Left renal cortex interstitium (tissue), 4 donors: ENCODE measurements at places on chromosomes 11 and 22.

DNA sequence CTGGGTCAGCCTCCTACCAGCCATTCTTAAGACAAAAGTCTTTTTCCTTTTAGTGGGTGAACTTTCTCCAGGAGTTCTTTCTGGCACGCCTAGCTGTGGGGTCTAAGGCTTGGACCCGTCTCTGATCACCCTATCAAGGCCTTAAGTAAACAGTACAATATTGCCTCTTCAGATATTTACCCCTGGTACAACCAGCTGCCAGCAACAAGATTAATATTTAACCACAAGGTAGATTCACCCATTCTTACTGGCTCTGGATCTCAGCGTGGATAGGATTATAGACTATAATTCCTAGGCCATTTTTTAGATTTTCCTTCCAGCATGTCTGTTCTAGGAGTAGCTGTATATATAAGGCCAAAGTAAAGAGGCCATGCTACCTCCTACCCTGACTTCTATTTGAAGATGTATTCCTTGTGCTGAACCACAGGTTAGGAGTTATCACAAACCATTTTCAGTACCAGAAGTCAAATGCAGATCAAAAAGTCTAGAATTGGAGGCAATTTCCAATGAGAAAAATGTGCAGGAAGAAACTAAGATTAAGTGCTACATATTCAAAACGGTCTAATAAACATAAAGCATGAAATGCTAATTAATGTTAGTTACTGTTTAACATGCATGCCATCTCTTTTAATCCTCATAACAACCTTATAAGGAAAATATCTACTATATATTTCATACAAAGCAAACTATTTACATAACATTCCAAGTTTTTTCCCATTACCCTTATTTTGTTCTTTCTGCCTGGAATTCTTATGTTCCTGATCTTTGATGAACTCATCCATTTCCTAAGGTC lies 110.0 kb upstream of the SYN3 start:
- no peak for DNase-seq

DNA sequence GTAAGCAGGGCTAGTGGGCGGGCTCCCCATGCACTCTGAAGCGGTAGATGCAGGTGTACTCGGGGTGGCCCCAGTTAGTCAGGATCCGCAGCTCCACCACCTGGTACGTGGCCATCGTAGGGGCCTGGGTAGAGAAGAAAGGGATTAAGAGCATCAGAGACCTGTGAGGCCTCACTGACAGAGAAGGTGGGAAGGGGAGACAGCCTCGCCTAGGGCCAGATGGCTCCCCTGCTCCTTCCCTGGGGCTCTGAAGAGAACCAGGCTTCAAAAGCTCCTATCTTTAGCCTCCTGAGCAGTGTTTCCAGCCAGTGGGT lies 19.6 kb downstream of the SUN2 start:
- no peak for DNase-seq

DNA sequence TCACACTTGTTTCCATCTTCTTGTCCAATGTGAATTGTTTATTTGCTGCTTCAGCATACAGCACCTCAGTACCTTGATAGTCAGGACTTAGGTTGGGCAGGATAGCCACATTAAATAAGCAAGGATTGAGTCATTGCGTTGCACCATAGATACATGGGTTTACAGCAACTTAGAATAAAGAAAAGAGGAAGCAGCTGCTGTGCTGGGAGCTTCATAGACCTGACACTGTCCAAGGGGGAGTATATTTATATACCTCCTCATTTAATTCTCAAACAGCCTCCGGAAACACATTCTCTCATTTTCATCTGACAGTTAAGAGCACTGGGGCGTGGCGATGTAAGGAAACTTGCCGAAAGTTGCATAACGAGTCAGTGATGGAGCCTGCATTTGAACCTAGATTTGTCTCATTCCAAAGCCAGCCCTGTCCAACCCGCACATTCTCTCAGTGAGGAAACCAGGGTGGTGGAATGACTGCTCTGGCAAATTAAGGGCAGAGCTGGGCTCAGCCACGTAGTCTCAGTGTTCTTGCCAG lies 42.2 kb downstream of the UBASH3B start:
- no peak for DNase-seq

- DNase-seq = no peak
Measured at GRCh38 chr22:44383652-44384562, 71.2 kb upstream of the SHISAL1 start.

DNA sequence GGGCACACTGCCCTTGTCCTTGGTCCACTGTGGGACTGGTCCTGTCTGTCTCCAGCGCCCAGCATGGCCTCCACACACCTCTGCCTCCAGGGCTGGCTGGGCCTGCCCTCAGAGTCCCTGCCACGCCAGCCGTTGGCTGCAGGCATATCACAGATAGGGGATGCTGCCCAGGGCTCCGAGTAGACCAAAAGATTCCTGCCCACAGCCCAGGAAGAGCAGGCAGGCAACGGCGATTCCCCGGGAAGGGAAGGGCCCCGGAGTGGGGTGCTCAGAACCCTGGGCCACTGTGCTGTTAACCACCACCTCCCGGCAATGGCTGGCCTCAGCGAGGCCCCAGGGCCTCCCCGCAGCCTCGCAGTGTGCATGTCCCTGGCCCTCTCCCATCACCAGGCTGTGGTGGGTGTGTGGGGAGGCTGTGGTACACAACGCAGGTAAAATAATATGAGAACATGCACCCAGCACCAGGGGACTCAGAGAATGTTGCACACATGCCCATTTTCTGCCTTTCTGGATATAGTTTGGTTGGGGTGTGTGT lies 2.2 kb downstream of the IFITM5 start:
- no peak for DNase-seq

GRCh38 chr11:1293619-1294015 lies 15.8 kb downstream of the TOLLIP start:
- DNase-seq = no peak

GRCh38 chr11:92180226-92180625 lies 44.4 kb upstream of the FAT3 start:
- DNase-seq = no peak

- DNase-seq = no peak
Measured at GRCh38 chr22:37197451-37198257, 9.6 kb upstream of the C1QTNF6 start.

- no peak for DNase-seq
Measured at GRCh38 chr11:132062541-132062940, 692.1 kb downstream of the NTM start.

DNA sequence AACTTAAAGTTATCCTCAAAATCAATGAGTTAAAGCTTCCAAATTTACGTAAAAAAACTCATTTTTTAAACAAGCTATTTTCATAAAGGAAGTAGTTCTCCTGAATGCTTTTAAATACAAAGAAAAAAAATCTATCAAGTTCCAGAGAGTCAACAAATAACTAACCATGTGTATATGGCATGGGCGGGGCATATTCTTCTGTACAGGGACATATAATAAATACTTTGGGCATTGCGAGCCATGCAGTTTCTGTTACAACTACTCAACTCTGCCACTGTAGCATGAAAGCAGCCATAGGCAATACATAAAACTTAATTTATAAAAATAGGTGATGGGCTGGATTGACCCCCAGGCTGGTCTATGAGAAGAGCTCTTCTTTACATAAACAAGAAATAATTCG lies 57.8 kb downstream of the BTBD10 start:
- DNase-seq = no peak

- no peak for DNase-seq
Measured at GRCh38 chr22:42799461-42800405, 57.3 kb downstream of the ARFGAP3 start.

- DNase-seq = no peak
Measured at GRCh38 chr11:130606781-130607511, 158.5 kb downstream of the ADAMTS15 start.

GRCh38 chr11:36155770-36156160 lies 133.5 kb downstream of the COMMD9 start:
- DNase-seq = no peak

DNA sequence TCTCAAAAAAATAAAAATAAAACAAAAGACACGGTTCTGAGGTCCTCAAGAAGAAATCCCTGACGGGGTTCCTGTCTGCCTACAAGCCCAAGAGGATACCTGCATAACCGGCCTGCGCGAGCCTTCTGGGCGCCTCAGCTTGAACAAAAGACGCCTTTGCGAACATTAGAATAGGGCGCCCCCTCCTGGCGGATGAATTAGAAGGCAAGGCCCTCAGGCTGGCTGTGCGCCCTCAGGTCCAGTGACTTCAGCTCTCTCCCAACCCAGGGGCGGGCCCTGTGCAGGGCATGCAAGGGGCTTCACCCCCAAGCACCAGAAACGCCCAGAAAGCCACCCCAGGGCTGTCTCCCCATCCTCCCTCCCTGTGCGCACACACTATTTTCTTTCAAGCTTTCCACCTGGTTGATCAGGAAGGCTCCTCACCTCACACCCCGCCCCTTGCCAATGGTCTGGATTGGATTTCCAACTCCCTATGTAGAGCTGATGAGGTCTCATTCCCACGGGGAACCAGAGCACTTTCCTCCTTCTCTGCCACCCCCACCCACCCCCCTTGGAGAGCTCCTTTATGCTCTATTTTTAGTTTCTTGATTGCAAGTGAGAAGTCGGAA lies 273.3 kb downstream of the BUD13 start:
- peak; percentile 75 for DNase-seq

GRCh38 chr11:32829680-32830412 lies at the start of gene PRRG4:
TSS of gene PRRG4 (plus strand) at chr11:32829927. CDS start at chr11:32830530, 603 bp downstream.
- no peak for DNase-seq

GRCh38 chr11:70435361-70435760 lies 37.0 kb downstream of the CTTN start:
- no peak for DNase-seq

GRCh38 chr22:33166206-33166605 lies 108.0 kb upstream of the SYN3 start:
- no peak for DNase-seq

DNA sequence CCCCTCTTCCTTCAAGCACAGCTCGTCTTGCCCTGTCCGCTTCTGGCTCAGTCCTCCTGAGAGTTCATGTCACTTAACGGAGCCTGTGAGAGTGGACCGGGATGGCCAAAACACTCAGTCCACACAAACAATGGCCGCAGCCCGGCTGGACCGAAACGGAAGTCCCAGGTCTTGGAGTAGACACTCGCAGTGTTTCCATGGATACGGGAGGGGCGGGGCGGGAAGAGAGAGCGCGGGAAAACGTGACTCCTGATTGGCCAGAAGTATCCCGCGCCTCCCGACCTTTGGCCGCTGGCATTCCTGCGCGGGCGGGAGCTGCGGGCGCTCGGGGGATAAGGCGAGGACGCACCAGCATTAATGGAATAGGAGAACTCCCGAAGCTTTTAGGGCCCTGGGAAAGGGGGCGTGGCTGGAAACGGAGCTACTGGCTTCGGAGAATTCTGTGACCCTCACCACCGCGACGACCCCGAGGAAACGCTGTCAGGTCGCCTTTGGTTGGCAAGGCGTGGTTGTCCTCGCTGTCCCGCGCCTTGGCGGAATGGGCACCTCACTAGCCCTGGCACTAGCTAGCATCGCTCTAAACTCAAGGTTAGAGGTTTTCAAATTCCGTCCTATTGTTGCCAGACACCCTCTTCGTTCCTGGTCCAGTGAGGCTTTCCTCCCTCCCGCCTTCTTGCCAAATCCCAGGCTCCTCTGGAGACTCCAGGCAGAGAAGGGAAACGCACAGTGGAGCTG lies at the start of the genes NLRP14 and ZNF214:
NLRP14 (plus strand) TSS at position 297 of the 735 bp plus-strand sequence. CDS start 18,108 bp downstream, outside the sequence.
ZNF214 (minus strand) TSS at position 164 of the 735 bp plus-strand sequence. CDS start 17,511 bp downstream, outside the sequence.
- DNase-seq = peak; percentile 96

- no peak for DNase-seq
Measured at GRCh38 chr11:134498326-134499139, 86.5 kb upstream of the B3GAT1 start.

DNA sequence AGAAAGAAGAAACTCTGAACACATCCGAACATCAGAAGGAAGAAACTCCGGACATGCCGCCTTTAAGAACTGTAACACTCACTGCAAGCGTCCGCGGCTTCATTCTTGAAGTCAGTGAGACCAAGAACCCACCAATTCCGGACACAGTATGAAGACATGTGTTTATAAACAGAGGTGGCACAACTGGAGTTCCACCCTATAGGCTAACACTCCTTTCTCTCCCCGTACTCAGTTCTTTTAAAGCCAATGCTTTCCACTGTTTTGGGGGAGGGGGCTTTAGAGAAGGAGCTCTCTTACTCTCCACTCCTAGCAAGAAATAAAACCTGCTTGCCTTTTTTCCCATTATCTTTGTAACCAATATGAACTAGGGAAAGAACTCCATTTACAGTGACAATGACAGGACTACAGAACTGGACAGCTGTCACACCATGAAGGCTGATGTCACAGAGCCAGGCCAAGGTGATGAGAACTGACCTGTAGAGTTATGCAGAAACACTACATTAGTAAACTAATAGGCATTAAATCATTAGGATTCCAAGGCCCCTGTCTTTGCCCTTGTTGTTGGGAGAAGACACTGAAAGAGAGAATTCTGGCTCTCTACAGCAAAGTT lies 733 bp downstream of the TRIM5 start:
- DNase-seq = peak; percentile 19

- peak; percentile 21 for DNase-seq
Measured at GRCh38 chr11:86291466-86292262, 10.4 kb upstream of the HIKESHI start.

DNA sequence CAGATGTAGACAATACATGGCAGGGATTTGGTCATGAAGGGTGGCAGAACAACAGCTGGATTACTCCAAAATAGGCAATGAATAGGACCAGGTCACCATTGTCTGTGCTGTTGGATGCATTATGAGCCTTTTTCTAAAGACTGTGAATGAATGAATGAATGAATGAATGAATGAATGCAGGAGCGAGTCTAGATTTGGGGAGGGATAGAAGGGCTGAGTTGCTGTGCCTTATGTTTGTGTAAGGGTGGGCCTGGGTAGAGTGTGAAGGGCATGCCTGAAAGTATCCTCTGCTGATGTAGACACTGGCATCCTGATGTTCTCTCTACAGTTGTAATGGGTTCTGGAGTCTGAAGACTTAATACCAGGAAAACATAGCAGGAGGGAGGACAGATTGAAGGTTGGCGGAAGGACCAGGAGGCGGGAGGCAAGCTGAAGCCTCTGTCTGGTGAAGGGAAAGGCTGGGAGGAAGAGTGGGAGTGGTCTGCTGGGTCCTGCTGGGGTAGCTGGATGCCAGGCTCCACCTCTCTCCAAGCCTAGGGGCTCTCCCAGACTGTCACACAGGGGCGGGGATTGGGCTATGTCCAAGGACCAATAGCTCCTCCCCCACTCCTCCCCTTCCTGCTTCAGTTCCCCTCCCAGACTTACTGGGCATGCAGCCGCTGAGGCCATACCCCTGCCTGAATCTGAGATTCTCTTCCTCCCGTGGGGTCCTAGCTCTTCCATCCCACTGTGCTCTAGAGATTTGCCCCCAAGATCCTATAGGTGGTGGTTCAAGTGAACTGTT lies 4.8 kb downstream of the TRIM3 start:
- peak; percentile 80 for DNase-seq

- DNase-seq = no peak
Measured at GRCh38 chr11:33945481-33946268, 53.8 kb upstream of the LMO2 start.

DNA sequence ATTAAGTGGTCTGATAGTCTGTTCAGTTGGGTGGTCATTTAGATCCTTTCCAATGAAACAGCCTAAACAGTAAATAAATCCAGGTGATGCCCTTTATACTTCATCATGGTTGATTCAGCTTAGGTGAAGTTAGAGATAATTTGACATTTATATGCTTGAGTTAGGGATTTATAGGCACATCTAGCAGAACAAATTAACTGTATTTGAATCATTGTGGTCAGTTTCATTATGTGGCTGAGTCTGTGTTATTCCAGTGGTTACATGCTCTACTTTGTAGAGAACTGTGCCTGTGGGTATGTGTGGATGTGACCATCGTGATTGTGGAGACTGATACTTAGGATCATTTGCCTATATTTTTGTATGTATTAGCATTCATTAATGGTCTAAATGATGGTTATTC lies 194.6 kb downstream of the DDX10 start:
- no peak for DNase-seq

- DNase-seq = no peak
Measured at GRCh38 chr11:126310992-126311310, 7.1 kb downstream of the DCPS start.
